ENCODE measurements at places on chromosomes 12 and 14.

DNA sequence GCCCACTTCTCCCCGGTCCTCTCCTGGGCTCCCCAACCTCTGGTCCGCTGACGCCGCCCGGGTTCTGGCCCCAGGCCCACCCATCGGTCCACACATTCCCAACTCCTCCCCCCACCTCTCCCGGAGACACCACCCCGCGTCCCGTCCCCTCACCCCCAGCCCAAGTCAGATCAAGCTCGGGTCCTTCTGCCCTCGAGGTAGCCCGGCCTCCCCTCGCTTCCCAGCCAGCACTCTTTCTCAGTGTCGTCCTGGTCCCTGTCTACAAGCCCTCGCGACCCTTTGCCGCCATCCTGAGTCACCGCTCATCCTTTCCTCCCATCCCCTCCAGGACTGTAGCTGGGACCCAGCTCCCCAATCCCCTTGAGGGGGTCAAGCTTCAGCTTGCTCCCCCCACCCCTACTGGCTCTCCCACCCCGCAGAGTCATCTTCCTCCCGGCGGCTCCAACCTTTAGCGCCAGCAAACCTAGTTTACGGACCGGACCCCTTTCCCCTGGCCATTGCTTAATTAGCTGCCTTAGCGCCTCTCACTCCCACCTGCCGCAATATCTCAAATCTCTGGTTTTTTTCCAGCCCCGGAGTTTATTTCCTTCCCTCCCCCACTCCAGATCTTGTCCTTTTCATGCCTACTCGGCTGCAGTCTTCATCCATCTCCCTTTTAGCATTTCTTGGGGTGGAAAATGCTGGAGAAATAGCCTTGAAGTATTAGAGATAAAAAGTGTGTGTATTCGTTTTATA, 1.1 kb downstream of the PPP4R4 start:
- DNase-seq = no peak

GRCh38 chr14:99812096-99812750, 19.0 kb downstream of the EML1 start:
- DNase-seq = no peak

DNA sequence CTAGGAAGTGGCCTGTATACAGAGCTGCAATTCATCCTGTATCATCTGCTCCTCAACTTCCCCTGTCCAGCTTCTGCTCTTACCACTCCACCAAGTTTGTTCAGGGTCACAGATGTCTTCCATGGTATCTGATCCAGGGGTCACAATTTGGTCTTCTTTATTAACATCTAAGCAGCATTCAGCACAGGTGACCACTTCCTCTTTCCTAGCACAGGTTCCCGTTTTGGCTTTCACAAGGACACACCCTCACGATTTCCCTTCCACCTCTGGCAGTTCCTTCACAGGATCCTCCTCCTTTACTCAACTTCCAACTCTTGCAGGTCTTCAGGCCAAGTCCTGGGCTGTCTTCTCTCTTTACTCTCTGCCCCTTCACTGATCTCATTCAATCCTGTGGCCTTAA, 93.6 kb downstream of the TTC7B start:
- no peak for DNase-seq

GRCh38 chr14:96275177-96276112, 19.4 kb downstream of the BDKRB1 start:
- peak; percentile 68 for DNase-seq

GRCh38 chr14:44339862-44340261, 167.2 kb downstream of the FSCB start:
- DNase-seq = no peak

- DNase-seq = no peak
Observed at GRCh38 chr12:13805041-13805440, 176.4 kb downstream of the GRIN2B start.

DNA sequence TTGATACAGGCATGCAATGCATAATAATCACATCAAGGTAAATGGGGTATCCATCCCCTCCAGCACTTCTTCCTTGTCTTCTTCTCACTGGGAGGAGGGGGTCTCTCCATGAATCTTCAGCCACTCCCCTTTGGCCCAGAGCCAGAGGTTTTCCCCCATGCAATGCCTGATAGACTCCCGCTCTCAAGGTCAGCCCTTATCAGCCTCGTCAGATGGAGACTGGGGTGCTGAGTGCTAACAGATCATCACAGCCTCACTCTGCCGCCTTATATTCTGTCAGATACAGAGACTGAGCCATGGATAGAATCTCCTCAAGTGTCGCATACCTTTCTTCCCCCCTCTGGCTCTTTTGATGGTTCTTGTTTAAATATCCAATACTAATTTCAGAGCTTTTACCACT, 503.1 kb downstream of the AACS start:
- no peak for DNase-seq

DNA sequence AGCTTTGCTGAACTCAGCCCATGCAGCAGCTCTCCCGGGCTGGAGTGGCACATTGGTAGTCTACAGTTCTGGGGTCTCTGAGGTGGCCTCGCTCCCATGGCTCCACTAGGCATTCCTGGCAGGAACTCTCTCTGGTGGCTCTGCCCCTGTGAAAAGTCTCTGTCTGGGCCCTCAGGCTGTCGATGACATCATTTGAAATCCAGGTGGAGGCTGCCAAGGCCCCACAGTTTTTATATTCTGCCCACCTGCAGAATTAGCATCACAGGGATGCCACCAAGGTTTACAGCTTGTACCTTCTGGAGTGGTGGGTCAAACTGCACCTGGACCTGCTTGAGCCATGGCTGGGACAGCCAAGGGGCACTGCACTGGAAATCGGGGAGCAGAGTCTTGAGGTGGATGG, 31.6 kb downstream of the KRT80 start:
- DNase-seq = no peak
